Right renal cortex interstitium (tissue), 3 donors: ENCODE measurements at places on chromosomes 16 and 17. TPM values are rescaled to one million over a fixed set of nuclear protein-coding genes. Genes with fewer than 3 reads are reported as not detected.

- no peak for DNase-seq
These were observed 32.5 kb upstream of the LGALS9 start for GRCh38 chr17:27598337-27599050.

Gene FNDC8
- polyA plus RNA-seq: not detected

Gene PPY
- polyA plus RNA-seq: not detected

DNA sequence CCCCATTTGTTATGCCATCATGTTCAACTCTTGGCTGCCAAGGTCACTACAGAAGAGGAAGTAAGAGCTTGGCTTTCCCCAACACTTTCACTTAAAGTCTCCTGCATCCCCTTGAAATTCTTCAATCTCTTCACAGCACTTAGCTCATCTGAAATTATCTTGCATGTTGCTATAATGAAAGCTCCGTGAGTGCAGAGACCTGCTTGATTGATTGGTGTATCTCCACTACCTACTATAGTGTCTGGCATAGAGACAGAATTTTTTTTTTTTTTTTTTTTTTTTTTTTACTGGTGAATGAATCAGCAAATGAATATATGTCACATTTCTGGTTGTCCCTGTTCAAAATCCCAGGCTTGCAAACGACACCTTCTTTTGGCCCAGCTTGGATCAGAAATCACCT lies 1.9 kb upstream of the SDR42E1 start:
- no peak for DNase-seq

Gene CRHR1
- not detected for polyA plus RNA-seq
